Activated naive CD4-positive, alpha-beta T cell treated with anti-CD3 and anti-CD28 coated beads, Interleukin-2, amount 10 ng/mL, durations not matched to agents 7 days and 5 days (primary cell): ENCODE measurements at places on chromosomes 2 and 18.

GRCh38 chr18:59861963-59862819 lies 37.6 kb upstream of the PMAIP1 start:
- no peak for DNase-seq

DNA sequence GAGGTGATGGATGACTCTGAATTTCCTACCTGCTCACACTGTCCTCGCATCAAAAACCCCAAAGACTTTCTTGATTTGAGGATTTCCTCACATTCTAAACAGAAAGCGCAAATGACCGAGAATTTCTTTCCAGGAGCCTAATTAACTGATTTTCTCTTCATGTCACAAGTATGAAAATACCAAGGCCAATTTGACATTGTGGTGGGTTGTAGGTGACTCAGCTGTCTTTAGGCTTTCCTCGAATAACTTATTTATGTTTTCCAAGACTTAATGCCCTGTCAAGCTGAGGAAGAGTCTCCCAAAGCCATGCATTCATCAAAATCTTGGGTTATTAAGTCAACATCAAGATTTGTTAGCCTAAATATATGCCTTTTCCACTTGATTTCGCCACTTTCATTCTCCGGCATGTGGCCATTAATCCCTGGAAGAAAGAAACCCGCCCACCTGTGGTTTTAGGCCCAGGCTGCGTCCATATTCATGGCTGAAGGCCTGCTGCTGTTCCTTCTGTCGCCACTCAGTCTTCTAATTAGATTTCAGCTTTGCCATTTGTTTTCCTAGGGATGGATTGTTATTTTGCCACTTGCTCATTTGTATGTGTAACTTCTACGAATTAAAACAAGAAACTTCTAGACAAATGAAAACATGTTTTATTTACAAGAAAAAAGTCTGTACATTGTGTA lies 84.9 kb downstream of the ST6GAL2 start:
- no peak for DNase-seq

DNA sequence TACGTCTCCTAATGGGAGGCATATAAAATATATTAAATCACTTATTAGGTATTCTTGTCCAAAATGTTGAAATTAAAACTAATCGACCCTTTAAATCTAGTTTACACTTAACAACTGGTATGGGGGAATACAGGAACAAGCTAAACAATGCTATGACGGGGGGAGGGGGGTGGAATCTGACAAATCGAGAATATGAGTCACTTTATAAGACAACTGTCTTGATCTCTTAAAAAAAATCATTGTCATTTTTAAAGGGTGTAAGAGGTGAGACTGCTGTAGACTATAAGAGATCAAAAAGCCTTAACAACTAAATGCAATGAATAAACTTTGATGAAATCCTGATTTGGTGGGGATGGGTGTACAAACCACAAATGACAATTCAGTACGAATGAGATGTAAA lies 6.0 kb downstream of the MAP3K2 start:
- DNase-seq, result no peak

DNA sequence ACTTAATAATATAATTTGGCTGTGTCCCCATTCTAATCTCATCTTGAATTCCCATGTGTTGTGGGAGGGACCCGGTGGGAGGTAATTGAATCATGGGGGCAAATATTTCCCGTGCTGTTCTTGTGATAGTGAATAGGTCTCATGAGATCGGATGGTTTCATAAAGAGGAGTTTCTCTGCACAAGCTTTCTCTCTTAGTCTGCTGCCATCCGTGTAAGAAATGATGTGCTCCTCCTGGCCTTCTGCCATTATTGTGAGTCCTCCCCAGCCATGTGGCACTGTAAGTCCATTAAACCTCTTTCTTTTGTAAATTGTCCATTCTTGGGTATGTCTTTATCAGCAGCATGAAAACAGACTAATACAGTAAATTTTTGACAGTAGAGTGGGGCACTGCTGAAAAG lies 102.5 kb upstream of the LTBP1 start:
- no peak for DNase-seq

GRCh38 chr2:157887946-157888345 lies 11.8 kb upstream of the ACVR1 start:
- no peak for DNase-seq

DNA sequence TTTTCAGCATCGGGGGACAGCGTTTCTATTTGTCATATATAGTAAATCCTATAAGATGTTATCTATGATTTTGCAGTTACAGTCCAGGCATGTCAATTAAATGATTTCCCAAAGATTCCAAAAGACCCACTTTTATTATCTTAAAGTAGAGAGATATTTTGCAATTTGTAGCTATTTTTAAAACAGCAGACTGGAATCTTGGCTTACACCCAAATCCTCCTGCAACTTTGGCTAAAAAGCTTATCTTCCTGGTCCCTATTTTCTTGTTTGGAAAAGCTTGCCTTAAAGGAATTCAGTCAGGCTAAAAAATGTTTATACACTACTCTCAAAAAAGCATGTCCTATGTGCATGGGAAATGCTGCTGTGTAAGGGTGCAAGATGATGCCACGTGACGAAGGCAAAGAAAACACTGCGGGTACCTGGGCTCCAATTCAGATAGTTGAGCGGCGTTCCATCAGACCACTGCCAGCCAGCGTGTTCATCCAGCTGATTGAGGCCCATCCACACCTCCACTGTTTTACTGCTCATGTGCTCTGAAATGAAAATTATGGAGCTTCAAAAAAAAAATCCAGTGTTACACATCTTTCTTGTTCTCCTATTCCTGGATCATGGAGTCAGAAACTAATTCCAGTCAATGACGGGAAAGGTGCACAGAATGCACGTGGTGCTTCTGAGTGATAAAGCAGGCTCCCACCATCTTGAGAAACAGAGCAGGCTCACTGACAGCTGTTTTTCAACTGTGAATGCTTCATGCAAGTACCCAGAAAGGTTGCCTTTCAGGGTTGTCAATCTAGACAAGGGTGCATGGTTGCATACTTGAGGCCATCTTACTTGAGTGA lies 33.8 kb downstream of the PLA2R1 start:
- no peak for DNase-seq

- DNase-seq, result no peak
These were observed 69.1 kb upstream of the CTDP1 start for GRCh38 chr18:79610461-79611039.

- DNase-seq, result no peak
These were observed 72.7 kb downstream of the IKZF2 start for GRCh38 chr2:213078686-213079085.

- DNase-seq, result no peak
These were observed 27.9 kb upstream of the SPTBN1 start for GRCh38 chr2:54428108-54428831.

DNA sequence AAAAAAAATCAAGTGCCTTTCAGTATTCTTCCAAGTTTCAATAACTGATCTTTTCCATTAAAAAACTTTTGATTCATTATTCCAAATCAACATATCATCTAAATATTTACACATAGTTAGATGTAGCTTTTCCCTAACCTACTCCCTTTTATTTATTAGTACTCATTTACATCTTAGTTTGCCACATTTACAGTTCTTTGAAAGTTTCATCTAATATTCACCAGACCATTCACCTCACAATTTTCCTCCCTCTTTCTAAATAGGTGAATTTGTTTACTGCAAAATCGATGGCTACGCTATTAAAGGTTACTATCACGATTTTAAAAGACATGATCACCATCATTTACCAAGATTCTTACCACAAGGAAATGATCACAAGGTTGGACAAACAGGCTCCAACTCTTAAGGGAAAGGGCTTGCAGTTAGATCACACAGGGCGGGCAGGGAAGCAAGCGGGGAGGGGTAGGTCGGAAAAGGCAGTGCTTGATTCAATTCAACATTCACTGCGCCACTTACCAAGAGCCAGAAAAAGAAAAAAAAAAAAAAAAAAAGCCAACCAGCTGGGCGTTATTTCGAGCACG lies 654 bp upstream of the MARCHF7 start:
- DNase-seq, result no peak

DNA sequence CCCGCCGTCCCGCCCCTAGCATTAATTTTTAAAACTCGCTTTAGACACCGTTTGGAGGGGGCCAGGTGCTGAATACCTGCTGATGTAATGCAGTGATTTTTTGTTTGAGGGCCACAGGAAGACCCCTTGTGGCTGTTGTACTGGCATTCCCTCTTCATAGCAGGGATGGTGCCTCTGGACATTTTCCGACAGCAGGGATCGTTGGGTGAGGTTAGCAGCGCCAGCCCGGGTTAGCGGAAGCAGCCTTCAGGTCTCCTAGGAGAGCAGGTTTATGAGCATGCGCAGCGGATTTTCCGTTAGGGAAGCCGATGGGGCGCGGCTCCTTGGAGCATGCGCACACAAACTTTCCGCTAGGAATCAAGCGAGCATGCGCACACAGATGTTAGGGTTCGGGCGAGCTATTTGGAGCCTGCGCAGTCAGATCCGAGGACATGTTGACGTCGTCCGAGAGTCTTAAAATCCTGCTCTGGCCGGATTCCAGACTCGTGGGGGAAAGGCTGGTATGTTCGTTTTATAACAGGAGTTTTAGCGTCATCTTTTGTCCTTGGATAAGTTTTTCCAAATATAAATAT lies 17.2 kb upstream of the C2orf74 start:
- DNase-seq, result peak; percentile 95

GRCh38 chr2:9873337-9873736 lies 30.1 kb downstream of the TAF1B start:
- no peak for DNase-seq

- no peak for DNase-seq
These were observed 208.2 kb upstream of the REV1 start for GRCh38 chr2:99697811-99698568.

GRCh38 chr2:219230059-219230540 lies 494 bp downstream of the ANKZF1 start:
- DNase-seq, result peak; percentile 69

GRCh38 chr18:35074581-35074980 lies 33.4 kb downstream of the MAPRE2 start:
- DNase-seq, result no peak

DNA sequence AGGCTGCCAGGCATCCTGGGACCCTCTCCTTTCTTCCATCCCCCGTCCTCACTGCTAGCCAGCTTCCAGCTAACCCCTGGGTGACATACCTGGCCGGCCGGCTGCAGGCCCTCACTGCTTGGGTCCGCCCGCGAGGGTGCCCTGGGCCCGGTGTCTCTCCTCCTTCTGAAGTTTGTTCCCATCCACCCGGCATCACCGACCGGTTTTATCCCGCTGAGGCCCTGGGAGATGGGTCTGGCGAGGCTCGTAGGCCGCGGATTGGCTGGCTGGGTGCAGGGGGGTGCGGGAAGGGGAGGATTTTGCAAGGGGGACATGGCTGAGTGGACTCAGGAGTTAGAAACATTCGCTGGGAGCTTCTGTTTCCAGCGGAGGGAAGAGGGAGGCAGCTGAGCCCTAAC lies at the start of gene PAX8:
Gene PAX8 (minus strand): TSS at position 180 of the 398 bp plus-strand sequence. CDS start 527 bp downstream, outside the sequence.
- DNase-seq, result no peak

DNA sequence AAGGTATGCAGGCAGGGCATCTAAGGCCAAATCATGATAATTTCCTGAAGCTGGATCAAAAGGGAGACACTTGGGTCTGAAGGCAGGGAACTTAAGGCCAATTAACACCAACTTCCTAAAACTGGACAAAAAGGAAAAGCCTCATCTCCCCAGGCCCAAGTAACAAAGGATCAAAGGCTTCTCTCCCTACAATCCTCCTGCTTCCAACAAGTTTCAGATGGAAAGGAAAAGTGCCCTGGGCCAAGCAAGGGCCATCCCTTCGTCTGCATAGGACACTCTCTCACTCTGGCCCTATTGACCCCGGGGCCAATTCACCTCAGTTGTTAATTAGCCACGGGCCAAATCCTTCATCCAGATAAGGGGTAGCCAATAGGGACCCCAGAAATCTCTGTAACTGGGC lies 1335.8 kb upstream of the CDH2 start:
- DNase-seq, result no peak

- DNase-seq, result no peak
These were observed 324.9 kb upstream of the TCF4 start for GRCh38 chr18:55912919-55913318.

- no peak for DNase-seq
These were observed 258.5 kb downstream of the TWIST2 start for GRCh38 chr2:239106314-239106908.

GRCh38 chr18:477565-477964 lies 22.9 kb downstream of the COLEC12 start:
- DNase-seq, result peak; percentile 30

- peak; percentile 21 for DNase-seq
These were observed at the start of gene EFEMP1 for GRCh38 chr2:55923091-55923981. EFEMP1 (minus strand) TSS chr2:55923782; CDS start chr2:55922440, 1,342 bp downstream.

GRCh38 chr2:23602116-23602515 lies 217.1 kb downstream of the KLHL29 start:
- no peak for DNase-seq

DNA sequence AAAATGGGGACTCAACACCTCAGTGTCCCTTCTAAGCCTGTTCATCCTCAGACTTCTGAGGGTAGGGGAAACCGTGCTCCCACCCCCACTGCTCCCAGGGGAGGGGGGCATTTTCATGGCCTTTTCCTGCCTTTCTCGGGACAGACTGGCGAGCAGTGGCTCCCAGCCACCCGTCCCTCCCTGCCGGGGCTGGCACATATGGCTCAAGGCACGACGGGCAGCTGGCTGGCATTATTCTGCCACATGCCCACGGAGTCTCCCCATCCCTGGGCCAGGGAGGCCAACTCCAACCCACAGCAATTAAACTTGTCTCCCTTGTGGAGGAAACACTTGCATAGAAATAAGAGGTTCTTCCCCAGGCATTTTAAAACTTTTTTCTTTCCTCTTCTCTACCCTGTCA lies 148.5 kb upstream of the CBLN2 start:
- DNase-seq, result no peak

GRCh38 chr2:233448220-233448559 lies 93.9 kb downstream of the DGKD start:
- DNase-seq, result peak; percentile 35

- no peak for DNase-seq
These were observed 110.6 kb upstream of the FAM136A start for GRCh38 chr2:70412294-70413070.

DNA sequence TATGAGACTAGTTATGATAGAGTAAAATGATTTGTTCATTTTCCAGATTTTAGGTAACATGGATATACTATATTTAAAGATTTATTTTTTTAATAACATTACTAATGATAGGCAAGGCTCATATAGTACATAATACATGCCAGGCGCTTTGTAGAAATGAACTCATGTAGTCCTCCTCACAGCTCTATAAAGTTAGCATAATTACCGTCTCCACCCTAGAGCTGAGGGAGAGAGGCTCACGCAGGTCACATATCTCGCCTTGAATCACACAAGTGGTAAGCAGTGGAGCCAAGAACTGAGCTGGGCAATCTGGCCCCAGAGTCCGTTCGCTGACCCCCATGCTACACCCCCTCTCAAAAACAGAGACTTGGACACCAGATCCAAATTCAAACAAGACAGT lies 222.5 kb downstream of the FAM210A start:
- DNase-seq, result no peak

DNA sequence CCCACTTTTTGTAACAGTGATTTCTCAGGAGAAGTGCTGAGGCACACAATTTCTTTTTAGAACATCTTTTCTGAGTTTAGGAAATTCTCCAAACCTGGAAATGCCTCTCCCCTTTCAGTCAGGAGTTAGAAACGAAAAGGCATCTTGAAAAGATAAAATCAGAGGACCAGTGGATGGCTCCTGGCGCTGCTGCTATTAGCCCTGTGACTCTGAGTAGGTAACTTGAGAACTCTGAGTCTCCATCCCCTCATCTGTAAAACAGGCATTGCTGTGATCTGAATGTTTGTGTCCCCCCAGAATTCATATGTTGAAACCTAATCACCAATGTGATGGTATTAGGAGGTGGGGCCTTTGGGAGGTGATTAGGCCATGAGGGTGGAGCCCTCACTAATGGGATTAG lies 50.2 kb downstream of the EHD3 start:
- no peak for DNase-seq

GRCh38 chr2:101500180-101500579 lies 25.3 kb upstream of the RFX8 start:
- no peak for DNase-seq

GRCh38 chr2:6863792-6864191 lies 1.9 kb downstream of the CMPK2 start:
- no peak for DNase-seq
